ENCODE measurements at places on chromosomes 3 and 15.

DNA sequence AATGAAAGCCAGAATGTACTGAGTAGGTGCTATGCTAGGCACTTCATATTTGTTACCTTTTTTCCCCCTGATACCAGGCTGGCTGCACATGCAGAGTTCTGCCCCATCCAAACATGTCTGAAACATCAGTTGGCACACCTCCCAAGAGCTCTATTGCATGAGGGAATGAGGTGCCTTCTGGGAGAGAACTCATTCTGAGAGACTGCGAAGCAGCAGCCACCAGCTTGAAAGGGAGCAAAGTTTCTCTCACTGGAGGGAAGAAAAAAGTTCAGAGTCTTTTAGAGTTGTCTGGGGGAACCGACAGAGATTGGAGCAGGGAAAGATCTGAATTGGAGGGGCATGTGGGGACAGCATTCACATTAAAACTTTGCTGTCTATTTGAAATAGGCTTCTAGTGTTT is 84.1 kb downstream of the AGBL1 start:
- DNase-seq = no peak

GRCh38 chr3:72380193-72380592 is 468.1 kb downstream of the SHQ1 start:
- no peak for DNase-seq

GRCh38 chr3:178067721-178068120 is 468.5 kb upstream of the KCNMB2 start:
- DNase-seq = no peak

DNA sequence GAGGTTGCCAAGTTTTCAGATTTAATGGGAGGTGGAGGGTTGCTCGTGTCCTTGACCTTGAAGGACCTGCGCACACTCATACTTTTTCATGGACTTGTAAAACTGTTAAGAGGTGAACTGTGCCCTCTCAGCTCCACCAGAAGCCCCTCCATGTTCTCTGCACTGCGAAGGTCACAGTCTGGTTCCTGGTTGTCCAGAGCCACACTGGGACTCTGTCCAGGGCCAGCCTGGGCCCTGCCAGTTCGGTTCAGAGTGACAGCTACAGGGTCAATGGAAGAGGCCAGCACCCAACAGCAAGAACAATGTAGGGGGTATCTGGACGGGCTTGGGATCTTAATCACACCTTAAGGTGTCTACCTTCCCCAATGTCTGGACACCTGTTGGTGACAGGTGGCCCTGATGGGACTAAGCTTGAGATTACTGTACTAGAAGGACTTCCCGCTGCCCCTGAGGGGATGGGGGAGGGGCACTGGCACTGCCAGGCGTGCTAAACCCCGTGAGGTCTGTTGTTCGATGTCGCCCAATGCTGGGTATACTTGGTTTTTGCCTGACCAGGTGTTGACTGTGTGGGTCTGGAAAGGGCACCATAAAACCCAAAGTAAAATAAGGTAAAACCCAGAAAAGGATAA is 34.7 kb downstream of the GRK7 start:
- DNase-seq = no peak
